ENCODE measurements at places on chromosomes 3 and 15.

GRCh38 chr3:114877378-114878113 is 269.5 kb downstream of the ZBTB20 start:
- DNase-seq = no peak

- DNase-seq = no peak
Measured at GRCh38 chr3:81496407-81497104, 264.9 kb downstream of the GBE1 start.

- DNase-seq = no peak
Measured at GRCh38 chr3:52896613-52897012, 735 bp downstream of the STIMATE start.

DNA sequence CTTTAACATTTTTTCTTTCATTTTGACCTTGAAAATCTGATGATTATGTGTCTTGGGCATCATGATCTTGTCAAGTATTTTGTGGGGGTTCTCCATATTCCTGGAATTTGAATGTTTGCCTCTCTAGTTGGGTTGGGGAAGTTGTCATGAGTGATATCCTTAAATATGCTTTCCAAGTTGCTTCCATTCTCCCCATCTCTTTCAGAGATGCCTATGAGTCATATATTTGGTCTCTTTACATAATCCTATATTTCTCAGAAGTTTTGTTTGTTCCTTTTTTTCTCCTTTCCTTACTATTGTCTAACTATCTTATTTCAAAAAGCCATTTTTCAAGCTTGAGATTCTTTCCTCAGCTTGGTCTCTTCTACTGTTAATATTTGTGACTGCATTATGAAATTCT is 69.0 kb upstream of the CCDC80 start:
- no peak for DNase-seq

- no peak for DNase-seq
Measured at GRCh38 chr15:59688423-59688781, 718 bp downstream of the BNIP2 start.

DNA sequence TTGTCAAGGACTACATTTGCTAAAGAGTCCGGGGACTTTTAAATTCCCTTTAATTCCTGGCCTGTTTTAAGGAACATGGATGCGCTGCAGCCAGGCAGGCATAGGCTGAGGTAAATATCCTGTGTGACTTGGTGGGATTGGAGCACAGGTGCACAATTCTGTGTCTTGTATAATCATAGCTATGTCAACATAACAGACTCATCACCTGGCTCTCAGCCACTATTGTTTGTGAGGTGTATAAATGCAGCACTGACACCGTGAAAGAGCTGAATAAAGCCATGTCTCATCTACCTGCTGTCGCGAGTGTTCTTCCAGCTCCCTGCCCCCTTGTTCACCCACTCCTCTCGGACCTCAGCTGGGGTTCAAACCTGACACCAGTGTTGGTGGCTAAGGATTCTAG is 109.7 kb downstream of the MFSD1 start:
- DNase-seq = no peak

- no peak for DNase-seq
Measured at GRCh38 chr3:182755712-182756111, 37.6 kb upstream of the ATP11B start.

DNA sequence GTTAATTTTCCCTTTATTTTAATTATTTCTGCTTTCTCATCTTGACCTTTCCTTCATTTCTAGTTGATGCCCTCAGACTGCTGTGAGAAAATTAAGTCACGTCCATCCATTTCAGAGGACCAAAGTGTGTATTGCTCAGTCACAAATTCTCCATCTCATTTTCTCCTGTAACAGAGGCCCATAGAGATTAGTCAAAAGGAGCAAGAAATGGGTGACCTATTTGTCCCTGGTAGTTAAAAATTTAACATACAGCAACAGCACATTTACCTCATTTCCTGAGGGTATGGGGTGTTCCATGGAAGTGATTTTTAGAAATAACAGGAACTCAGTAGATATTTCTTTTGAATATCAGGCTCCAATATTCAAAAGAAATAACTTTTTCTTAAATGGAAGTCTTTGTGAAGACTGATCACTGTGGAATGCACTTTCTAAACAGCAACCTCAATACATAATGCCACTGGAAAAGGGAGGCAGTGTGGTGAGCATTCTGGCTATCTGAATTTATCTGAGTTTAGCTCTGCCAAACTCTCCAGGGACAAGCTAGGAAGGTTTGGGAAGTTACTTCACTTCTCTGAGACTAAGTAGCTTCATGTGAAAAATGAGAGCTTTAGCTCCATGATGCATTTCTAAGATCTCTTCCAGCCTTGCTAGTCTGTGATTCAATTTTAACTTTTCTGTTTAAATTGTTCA is 808.2 kb downstream of the SQOR start:
- no peak for DNase-seq

- DNase-seq = no peak
Measured at GRCh38 chr3:120339362-120339761, 9.8 kb downstream of the LRRC58 start.

GRCh38 chr15:29285386-29285785 is 15.8 kb upstream of the NSMCE3 start:
- DNase-seq = no peak

- no peak for DNase-seq
Measured at GRCh38 chr3:163745204-163745603, 1333.1 kb downstream of the SI start.
